Lower leg skin (tissue), 4 donors: ENCODE measurements at places on chromosomes 4 and X. TPM values are rescaled to one million over a fixed set of nuclear protein-coding genes. Genes with fewer than 3 reads are reported as not detected.

- DNase-seq, result no peak
Measured at GRCh38 chr4:688854-689681, at the start of gene SLC49A3. TSS of gene SLC49A3 (minus strand) at chr4:689151. CDS start at chr4:689127, 24 bp downstream.

- no peak for DNase-seq
Measured at GRCh38 chr4:121421594-121421993, 40.8 kb upstream of the QRFPR start.

DNA sequence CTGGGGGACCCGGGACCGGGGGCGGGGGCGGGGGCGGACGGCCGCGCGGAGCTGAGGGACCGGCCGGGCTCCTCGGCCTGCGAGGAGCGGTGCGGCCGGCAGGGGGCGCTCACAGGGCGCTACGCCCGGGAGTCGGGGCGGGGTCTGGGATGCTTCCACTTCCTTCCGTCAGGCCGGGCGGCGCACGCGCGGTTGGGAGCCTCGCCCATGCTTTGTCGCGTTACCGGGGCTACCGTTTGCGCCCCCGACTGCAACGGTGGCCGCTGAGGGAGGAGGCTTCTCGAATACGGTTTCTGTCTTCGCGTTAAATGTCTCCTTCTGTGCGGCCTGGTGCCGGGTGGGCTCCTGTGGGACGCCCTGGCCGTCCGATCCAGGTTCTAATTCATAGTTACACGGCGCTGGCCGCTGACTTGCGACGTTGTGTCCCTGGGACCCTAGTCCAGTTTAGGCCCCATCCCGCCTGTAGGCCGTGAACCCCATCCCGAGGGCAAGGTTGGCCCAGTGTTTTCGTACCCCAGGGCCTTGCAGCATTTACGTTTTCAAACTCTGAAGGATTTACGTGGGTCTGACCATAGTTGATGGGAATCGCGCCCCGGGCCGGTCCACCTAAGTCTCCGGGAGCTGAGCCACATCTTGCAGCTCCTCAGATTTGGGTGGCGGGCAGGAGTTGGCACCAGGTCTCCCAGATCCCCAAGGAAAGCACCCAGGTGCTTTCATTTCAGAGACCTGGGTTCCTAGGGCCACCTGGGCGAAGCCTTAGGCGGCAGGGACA lies 549 bp downstream of the MSL3 start:
- DNase-seq, result peak; percentile 97

GRCh38 chr4:48944252-48944651 lies 37.7 kb upstream of the OCIAD2 start:
- no peak for DNase-seq

DNA sequence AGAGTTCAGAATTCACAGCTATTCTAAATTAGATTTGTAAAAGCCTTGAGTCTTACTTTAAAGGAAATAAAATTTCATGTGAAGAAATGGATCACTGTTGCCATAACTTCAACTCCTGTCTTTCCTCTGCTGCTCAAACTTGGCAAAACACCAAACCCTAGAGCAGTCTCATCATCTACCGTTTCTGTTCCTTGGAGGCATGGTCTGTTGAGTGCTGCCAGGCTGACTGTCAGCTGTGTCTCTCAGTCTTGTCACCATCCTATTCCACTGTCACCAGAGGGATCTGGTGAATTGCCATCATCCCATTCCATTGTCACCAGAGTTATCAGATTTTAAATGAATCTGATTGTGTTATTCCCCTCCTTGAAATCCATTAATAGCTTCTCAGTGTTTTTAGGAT lies 55.6 kb downstream of the STIM2 start:
- DNase-seq, result no peak

VEGFC gene
- total RNA-seq, result 2.9 TPM

ABCG2 gene
- 1.2 TPM for total RNA-seq
